ENCODE measurements at places on chromosomes 4 and X.

DNA sequence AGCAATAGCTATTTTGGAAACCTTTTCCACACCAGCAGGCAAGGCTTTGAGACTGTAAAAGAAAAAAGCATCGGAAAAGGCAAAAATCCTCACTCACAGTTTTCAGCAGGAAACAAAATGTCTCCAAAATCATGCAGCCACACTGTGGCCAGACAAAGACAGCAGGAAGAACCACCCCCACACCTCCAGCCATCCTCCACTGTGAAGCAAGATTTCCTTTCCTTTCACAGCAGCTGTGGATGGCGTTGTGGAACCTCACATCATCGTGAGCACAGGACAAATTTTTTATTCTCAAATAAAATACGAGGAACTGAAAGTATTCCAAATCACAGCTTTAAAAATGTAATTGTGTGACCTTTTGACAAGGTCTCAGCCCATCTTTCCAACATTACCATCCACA, 351.7 kb upstream of the NOCT start:
- no peak for DNase-seq

DNA sequence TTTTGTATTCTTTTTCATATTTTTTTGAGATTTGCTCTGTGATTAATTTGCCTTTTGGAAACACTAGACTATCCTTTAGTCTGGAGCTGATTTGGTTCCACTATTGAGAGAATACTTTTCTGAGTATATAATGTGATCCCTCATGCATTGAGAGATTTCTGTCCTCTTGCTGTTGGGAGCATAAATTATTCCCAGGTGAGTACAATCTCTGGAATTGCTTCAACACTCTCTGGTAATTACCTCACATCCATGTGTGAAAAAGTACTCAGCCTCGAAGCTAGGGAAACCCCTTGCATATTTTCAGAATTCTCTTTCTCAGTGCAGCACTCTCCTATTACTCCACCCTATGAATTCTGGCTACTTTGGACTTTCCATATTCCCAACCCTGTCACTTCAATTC, 550.0 kb downstream of the RAPGEF2 start:
- no peak for DNase-seq

DNA sequence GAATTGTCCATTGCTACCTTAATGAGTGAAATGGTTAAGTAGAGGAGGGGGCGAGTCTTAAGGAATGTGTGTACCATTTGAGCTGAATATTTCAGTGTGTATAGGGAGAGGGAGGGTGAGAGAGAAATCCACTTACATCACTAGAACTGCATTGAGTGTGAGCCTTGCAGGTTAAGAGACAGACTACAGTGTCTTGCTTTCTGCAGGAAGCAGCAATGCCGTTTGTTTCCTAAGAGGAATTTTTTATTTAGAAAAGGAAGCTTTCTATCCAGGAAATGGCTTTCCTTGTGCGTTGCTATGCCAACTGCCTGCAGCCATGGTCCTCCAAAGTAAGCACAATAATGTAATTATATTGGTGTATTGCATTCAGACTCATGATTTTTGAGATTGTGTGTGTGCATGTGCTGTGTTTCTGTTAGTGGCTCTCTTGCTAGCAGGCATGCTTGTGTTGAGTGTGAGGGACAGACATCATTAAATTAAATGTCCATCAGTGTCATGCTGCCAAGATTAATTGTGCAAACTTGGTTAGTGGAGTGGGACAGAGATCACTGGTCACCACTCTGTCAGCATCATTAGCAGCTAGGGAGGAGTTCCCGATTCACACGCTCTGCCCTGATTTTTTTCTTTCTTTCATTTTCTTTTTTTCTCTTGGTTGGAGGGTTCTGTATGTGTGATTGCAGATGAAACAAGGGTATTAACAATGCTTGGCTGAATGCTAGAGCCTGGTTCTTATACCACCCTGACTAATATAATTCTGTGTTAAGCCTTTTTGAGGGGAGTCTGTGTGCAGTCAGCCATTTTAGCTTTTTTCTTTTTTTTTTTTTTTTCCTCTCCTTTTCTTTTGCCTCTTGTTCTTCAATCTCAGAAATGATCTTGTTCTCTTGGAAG, 164.3 kb downstream of the RAPGEF2 start:
- DNase-seq = no peak

- no peak for DNase-seq
Observed at GRCh38 chr4:55876387-55876786, 22.9 kb downstream of the EXOC1 start.

- no peak for DNase-seq
Observed at GRCh38 chr4:168867128-168867527, 142.9 kb downstream of the CBR4 start.

GRCh38 chrX:1427756-1428155, 25.0 kb downstream of the ASMTL start:
- DNase-seq = no peak

GRCh38 chr4:52870225-52870624, 8.1 kb downstream of the RASL11B start:
- no peak for DNase-seq

DNA sequence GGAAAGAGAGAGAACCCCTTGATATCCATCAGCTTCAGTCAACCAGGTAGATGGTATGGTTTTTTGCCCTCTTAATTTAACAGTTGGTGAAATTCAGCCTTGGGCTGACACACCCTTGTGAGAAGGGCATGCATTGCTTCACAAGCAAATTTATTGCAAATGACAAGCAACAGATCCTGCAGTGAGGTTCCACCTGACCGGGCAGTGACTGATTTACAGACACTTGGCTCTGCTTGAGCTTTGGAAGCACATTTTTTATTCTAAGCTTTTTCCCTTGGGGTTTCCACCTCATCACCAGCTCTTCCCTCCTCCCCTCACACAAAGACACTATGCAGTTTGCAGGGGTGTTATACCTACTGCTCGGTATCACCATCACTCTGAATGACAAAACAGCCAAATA, 28.3 kb upstream of the SERTM2 start:
- no peak for DNase-seq

DNA sequence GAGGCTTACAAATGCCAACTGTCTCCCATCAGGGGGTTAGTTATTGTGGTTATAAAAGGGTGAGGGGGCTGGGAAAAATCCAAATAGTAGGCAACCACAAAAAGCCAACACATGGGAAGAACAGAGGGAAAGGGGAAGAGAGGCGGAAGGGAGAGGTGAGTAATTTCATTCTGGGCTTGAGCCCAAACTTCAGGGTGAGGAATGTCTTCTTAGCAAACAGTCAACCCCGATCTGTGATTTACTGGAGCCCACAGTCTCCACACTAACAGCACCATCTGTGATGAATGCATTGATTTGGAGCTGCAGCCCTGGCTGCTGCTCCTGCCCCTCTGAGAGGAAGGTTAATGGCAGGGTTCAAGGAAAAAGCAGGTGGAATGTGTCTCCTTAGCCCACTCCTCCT, 162.2 kb upstream of the GPR101 start:
- DNase-seq = no peak

GRCh38 chrX:28108186-28108945, 127.1 kb upstream of the DCAF8L1 start:
- no peak for DNase-seq

- DNase-seq = no peak
Observed at GRCh38 chr4:129604632-129605255, 508.8 kb downstream of the C4orf33 start.

GRCh38 chrX:148823986-148824385, 323.6 kb downstream of the AFF2 start:
- no peak for DNase-seq

DNA sequence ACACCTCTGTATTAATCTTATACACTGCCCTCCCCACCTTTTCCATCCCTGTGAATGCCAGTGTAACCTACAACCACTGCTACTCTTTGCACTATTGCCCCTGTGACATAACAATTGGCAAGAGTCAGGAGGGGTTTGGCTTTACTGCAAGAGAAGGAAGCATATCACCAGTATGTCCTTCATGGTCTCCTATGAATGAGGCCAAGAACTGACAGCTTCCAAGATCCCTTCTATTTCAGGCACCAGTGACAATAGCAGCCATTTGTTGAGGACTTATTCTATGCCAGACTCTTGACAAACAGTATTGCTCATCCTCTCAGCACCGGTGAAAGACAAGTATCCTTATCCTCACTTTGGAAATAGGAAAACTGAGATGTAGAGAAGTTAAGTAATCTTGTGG, 363.9 kb downstream of the MID1IP1 start:
- DNase-seq = no peak

DNA sequence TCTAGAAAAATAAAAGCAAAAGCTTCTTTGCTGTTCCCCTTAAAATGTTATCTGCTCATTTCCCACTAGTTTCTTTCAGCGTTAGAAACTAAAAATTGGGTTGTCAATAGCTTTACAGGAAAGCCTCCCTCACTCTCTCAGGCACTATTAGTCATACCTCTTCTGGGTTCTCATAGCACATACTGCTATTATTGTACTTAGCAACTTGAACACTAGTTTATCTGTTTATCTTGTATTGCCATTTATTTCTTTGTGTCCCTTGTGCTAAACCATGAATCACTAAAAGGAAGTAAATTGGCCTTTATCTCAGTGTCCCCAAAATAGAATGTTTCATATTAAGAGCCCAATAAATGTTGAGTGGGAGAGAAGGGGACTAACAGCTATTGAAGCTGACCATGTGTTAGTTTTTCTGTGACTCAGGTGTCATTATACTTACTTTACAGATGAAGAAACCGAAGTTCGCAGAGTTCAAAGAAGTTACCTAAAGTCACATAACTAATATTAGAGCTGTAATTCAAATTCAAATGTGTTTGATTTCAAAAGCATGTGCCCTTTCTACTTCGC, 124.8 kb upstream of the CITED1 start:
- DNase-seq = no peak

GRCh38 chr4:35525192-35525978, 718.9 kb downstream of the ARAP2 start:
- no peak for DNase-seq

GRCh38 chrX:134661295-134661694, 3.0 kb upstream of the PLAC1 start:
- no peak for DNase-seq

GRCh38 chrX:34503119-34503518, 154.0 kb downstream of the TMEM47 start:
- no peak for DNase-seq

DNA sequence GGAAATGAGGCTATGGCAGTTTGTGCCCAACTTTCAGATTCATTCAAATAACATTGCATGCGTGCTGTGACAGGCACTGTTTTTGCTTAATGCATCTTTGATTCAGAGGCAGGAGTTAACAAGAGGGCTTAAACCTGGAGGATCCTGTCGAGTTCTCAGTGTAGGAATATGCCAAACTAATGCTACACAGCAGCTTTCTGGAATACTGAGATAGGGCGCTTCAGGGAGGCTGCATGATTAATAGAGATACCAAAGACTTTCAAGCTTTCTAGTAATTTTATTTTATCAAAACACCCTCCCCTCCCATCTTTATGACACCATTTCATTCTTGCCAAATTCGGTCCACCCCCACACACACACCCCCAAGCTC, 636 bp upstream of the TIMM8A start:
- DNase-seq = no peak

DNA sequence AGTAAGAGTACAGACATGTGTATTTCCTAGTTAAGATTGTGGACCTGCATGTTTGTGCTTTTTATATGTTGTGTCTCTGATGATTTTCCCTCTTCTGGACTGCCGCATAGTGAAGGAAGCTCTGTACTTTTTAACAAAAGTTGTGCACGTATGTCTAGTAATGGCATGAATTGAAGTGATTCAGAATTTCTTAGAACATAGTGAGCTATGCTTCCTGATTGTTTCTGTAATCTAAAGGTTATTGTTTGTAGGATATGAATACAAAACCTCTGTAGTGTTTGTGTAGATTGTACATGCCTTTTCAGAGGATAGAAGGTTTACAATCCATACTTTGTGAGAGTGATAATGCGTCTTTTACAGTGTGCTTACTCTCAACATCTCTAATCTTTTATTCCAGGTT, 37.0 kb upstream of the NUDT6 start:
- DNase-seq = no peak

DNA sequence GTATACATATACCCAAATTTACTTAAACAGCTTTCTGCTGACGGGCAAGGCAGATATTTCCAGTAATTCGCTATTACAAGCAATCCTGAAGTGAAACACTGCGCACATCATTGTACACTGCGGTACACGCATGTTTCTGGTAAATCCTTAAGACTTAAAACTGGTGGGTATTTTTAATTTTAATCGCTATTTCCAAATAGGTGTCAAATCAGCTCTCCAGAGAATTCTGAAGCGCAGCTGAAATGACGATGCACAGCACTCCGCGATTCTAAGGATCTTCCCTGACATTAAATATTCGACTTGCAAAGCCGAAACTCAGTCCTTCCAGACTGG, 361 bp downstream of the TMEM128 start:
- DNase-seq = peak; percentile 11

DNA sequence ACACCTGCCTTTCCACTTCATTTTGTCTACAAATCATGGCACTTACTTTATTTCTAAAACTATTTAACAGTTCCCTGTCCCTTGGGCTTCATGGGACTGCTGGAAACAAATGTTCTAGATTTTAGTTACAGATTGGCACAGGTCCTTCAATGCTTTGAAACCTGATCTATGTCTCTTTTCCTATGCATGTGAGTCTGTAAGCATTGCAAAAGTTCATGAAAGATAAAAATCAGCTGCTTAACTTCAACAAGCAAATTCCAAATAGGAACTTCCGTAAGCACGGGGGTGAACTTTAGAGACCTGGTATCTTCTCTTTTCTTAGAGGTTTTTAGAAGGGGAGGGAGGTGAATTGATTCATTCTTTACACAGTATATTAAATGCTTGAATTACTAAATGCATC, 9.5 kb downstream of the LGI2 start:
- no peak for DNase-seq

- DNase-seq = peak; percentile 69
Observed at GRCh38 chrX:110167952-110168451, 149.9 kb downstream of the AMMECR1 start.

GRCh38 chr4:141036786-141037185, 96.5 kb downstream of the RNF150 start:
- no peak for DNase-seq

GRCh38 chr4:146132445-146132844, 43.1 kb upstream of the LSM6 start:
- no peak for DNase-seq

DNA sequence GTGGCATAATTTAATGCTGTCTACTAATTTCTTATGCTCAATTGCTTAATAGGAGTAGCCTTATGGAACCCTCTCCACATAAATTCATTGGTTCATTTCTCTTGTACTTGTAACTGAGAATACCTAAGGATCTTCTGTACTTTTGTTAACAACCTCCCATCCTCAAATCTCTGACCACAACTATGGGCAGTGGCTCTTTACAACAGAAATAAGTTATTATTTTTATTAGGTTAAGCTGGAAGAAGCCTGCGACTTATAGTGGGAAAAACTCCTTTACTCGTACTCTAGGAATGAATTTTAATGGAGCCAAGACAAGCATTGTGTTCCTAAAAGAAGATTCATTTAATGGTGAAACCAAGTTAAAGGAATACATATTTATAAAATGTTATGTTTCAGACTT, 337.1 kb upstream of the CTSO start:
- DNase-seq = no peak
